ENCODE measurements at places on chromosomes 11 and 22. TPM values are rescaled to one million over a fixed set of nuclear protein-coding genes. Genes with fewer than 3 reads are reported as not detected.

Gene HEPN1
- total RNA-seq = not detected

Gene OPCML
- total RNA-seq = 0.12 TPM

GRCh38 chr11:9849389-9849788, 185.5 kb downstream of the SWAP70 start:
- no peak for DNase-seq

DNA sequence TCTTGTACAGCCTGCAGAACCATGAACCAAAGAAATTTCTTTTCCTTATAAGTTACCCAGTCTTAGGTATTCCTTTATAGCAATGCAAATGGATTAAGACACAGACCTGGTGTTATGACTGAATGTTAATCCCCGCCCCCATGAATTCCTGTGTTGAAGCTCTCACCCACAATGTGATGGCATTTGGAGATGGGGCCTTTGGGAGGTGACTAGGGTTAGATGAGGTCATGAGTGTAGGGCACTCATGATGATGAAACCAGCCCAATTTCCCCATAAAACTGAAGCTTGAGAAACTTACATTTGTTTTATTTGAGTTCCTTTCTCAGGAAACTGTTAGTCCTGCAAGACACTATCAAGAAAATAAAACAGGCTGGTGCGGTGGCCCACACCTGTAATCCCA, 115.8 kb upstream of the THY1 start:
- DNase-seq = no peak

- no peak for DNase-seq
These were observed 8.1 kb downstream of the RRM1 start for GRCh38 chr11:4102711-4103110.

- DNase-seq = no peak
These were observed 23.2 kb downstream of the RTN4R start for GRCh38 chr22:20244691-20245576.

DNA sequence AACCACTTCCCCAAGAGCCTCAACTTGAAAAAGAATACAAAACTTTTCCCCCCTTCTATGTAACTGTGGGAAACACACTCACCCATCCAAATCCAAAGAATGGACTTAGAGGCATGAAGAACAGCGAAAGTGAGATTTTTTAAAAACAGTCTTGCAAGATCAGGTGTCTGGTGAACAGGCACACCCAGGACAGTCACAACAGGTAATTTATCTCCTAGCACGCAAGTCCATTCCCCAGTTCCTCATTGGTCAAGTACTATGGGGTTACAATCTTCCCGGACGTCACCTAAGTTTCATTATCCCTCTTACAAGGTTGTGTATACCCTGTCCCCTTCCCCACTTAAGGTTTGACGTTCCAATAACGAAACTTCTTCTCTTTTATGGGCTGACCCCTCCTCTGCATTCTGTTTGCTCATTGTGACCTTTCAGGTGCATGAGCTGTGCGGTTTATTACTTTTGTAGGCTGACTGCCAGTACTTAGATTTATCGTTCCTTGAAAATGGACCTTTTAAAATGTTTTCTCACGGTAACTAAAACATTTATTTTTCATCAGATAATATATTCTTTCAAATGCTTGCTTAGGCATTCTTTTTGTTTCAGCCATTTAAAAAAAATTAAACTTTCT, 1401.9 kb downstream of the FAM181B start:
- DNase-seq = no peak

GRCh38 chr22:37129866-37130441, 19.8 kb downstream of the IL2RB start:
- no peak for DNase-seq

- no peak for DNase-seq
These were observed 1.3 kb downstream of the LRP5 start for GRCh38 chr11:68313574-68314202.

DNA sequence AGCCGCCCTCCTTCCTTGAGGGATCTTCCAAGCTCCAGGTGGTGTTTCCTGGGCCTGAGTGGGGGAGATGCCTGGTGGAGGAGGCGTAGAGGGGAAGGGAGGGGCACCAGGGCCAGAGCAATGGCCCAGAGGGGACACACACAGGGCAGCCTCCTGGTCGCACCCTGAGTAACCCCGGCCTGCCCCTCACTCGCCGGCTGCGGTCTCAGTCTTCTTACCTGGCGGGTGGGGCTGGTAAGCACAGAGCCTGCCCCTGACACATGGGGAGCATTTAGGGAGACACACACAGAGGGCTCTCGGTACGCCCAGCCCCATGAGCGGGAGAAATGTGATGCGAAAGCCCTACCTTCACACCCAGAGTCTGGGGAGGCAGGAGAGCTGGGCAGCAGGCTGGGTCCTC, 23.9 kb downstream of the IGF2 start:
- DNase-seq = no peak

DNA sequence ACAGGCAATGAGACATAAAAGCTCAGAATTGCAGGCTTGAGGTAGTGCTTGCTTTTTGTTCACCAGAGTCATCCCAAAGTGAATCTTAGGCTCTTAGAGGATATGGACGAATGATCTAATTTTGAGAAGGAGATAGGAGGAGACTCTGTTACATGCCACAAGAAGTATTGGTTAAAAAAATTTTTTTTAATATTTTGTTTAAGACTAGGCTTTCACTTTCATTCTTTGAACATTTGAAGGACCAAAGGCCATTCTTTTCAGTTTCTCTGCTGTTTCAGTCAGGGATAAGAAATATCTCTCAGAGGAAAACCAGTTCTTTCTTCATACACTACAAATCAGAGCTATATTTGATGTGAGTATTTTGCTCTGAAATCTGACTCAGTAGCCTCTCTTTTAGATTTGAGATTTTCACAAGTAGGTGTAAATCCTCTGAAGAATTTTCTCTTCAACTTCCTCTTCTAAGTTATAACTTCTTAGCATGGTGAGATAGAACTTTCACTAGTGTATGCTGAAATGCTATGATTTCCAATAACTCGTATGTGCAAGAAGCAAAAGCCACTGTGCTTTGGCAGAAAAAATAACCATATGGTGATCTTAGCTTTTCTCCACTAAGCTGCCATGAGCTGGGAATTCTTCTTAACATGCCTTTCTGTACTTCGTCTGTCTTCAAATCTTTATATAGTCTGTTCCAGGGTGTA, 24.1 kb upstream of the FAM181B start:
- DNase-seq = no peak

DNA sequence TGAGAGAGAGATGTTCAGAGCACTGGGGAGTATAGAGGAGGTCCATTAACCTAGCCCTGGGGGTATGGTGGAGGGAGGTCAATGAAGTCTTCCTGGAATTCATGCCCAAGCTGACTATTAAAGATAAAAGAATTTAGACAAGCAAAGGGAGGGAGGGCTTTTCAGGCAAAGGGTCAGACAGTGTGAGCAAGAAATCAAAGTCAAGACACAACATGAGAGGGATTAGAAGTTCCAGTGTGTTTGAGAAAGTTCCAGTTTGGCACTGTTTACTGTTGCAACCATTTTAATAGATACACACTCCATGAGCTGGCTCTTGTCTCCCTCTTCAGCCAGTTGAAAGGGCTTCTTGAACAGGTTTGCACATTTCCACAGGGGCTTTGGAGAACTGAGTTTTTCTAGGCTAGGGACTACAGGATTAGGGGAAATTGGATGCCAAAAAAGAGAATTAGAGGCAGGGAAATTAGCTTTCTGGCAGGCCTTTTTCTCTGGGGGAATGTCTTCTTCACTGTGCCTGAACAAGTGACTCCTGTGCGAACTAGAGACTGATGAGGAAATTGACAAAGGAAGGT, 14.7 kb upstream of the NNMT start:
- no peak for DNase-seq
